PC-3 (cell line): ENCODE measurements at places on chromosomes 12 and 14. TPM values are rescaled to one million over a fixed set of nuclear protein-coding genes. Genes with fewer than 3 reads are reported as not detected.
A peak's percentile ranks its signal among the peaks of the same experiment; 100 is the strongest.

GRCh38 chr14:31307198-31307597 is 99.6 kb upstream of the HECTD1 start:
- DNase-seq, result peak; percentile 46

- no peak for DNase-seq
These were observed 33.7 kb downstream of the MDM2 start for GRCh38 chr12:68841717-68842116.

DNA sequence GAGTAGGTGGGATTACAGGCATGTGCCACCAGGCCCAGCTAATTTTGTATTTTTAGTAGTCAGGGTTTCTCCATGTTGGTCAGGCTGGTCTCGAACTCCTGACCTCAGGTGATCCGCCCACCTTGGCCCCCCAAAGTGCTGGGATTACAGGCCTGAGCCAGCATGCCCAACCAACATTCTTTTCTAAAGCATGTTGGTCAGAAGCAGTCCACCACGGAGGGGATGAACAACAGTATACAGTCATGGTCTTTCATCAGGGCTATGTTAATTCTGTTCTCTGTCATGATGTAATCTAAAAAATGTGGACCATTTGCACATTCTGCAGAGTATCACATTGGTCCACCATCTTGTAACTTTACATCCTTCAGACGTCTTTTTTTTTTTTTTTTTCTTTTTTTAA is 3.6 kb downstream of the MRPL51 start:
- no peak for DNase-seq

NTS gene
- not detected in 2 replicates for total RNA-seq

- DNase-seq, result no peak
These were observed 1353.9 kb downstream of the AACS start for GRCh38 chr12:126419131-126419530.

HOXC9 gene
- 1.5 and 1.8 TPM in 2 replicates for total RNA-seq

COX8C gene
- total RNA-seq, result not detected in 2 replicates

DNA sequence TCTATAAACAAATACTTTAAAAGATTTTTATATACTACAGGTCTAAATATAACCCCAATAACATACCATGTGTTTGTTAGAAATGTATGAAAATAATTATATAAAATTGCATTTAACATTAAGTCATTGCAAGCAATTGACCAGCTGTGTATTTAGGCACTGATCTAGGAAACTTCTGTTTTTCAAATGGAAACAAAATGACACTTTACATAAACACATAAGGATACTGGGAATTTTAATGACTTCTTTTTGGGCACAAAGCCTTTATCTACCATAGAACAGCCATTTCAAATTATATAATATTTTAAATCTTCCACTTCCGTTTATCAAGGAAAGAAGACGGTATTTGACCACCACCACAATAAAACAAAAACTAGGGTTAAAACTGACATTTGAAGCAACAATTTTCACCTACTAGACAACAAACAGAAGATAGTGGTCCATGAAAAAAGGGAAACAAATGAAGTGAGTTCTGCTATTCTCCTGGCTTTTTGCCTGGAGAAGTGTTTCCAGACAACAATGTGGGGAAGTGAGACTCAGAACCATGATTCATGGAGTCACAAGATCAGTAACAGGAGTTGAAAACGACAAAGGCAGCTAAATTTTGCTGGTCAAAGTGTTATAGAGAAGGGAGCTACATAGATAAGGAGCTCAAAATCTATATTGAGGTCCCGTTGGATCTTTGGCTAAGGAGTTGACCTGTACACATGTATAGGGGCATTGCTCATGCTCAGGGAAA is 475.1 kb downstream of the TRHDE start:
- DNase-seq, result peak; percentile 6

DPY19L2 gene
- total RNA-seq, result 0.33 and 0.98 TPM in 2 replicates

GRCh38 chr14:22266683-22267082 is 322.3 kb downstream of the DAD1 start:
- peak; percentile 58 for DNase-seq

PLEKHD1 gene
- 0.15 and 0.35 TPM in 2 replicates for total RNA-seq

DTX1 gene
- not detected in 2 replicates for total RNA-seq

ACOT6 gene
- total RNA-seq, result not detected in 2 replicates

DNA sequence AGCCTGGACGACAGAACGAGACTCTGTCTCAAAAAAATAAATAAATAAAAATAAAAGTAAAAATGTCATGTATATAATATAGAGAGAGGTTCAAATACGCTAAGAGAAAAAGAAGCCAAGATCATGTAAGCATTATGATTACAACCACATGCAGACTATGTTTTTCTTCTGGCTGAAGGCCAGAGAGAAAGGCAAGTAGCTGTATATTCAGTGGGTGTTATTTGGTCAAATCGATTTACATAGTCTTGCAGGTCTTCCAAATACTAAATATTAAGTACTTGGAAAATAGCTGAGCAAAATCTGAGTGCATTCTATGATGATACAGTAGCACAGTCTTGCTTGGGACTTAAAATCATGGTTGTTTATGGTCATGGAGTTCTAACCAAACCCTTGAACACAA is 758.0 kb downstream of the DIO2 start:
- DNase-seq, result no peak

- peak; percentile 82 for DNase-seq
These were observed 62.7 kb downstream of the GALNT4 start for GRCh38 chr12:89461649-89462612.

GRCh38 chr14:23828616-23829015 is 125.0 kb upstream of the DHRS4 start:
- no peak for DNase-seq

DNA sequence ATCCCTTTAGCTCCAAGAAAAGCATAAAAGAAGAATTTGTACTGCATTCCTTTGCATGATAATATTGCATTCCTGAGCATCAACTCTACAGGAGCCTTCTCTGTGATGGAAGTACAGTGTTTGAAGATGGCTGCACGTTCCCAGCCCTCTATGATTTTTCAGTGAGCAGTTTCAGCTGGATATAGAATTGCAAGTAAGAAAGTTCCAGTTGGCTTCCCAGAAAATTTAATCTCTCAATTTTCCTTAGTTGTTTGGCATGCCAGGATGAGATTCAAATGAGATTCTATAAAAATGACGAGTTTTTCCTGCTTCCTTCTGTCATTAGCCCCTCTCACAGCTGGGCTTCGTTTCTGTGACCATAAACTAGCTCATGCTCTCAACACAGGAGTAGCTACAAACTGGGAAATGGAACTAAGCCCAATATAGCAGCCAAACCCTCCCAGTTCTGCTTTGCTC is 109.9 kb downstream of the TTC8 start:
- no peak for DNase-seq
